ENCODE measurements at places on chromosomes 7 and 10.

DNA sequence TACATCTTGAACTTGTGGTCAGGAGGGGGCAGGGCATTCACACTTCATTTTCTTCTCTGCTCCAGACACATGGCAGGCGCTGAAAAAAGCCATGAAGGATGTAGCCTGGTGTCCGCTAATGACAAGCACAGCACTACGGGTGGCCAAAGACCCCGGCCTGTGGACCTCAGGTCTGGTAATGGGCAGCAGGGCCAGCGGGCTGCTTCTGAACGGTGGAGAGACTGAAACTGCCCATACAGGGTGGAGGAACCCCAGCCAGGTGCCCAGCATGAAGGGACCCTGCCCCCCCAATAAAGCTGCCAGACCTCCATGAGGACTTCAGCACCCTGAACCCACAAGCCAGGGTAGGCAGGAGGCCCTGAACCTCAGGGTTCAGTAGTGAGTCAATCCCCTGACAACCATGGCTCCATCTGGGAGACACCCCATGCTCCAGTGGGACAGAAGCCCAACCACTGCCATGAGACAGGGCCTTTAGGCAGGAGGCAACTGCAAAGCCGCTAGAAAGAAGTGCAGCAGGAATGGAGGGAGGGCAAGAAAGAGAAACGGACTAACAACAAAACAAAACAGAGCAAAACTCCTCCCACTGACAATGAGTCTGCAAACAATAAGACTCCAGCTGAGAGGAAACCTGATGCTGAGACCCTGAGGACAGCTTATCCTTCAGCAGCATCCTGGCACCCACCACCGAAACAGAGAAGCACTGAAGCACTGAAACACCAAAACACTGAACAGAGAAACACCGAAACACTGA is 140.2 kb upstream of the PPP2R2D start:
- no peak for DNase-seq

GRCh38 chr7:13115855-13116254 is 428.4 kb downstream of the ARL4A start:
- DNase-seq = no peak

- no peak for DNase-seq
Observed at GRCh38 chr7:107980671-107981190, 22.2 kb downstream of the LAMB1 start.

GRCh38 chr7:106224797-106225196 is 60.0 kb downstream of the NAMPT start:
- no peak for DNase-seq

DNA sequence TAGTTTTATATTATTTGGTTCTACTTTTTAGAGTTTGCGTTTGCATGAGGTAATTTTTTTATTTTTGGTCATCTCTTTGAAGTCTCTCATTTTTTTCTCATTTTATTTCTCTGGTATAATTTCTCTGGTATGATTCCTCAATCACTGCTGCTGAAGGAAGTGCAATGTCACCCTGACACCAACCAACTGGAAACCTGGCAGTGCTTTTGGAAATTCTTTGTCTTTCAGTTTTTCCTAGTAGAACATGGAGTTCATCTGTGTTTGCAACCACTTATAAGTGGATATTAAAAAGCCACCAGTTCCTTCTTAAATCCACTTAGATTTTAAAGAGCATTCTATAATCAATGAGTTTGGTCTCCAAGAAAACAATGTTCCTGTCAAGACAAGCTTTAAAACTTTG is 291.8 kb downstream of the PRKG1 start:
- DNase-seq = no peak

GRCh38 chr7:23378996-23379395 is 79.9 kb downstream of the MALSU1 start:
- DNase-seq = no peak

DNA sequence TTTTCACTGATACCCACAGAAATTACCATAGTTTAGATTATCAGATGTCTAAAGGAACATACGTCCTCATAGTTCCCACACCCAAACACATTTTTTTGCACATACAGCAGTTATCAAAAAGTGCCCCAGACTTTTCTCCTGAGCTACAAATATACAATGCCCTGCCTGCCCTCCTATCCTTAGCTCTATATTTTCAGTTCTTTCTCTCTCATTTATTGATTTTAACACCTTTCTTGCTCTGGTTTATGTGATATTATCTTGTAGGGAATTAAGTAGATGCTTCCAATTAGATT is 25.1 kb upstream of the SGMS1 start:
- no peak for DNase-seq

DNA sequence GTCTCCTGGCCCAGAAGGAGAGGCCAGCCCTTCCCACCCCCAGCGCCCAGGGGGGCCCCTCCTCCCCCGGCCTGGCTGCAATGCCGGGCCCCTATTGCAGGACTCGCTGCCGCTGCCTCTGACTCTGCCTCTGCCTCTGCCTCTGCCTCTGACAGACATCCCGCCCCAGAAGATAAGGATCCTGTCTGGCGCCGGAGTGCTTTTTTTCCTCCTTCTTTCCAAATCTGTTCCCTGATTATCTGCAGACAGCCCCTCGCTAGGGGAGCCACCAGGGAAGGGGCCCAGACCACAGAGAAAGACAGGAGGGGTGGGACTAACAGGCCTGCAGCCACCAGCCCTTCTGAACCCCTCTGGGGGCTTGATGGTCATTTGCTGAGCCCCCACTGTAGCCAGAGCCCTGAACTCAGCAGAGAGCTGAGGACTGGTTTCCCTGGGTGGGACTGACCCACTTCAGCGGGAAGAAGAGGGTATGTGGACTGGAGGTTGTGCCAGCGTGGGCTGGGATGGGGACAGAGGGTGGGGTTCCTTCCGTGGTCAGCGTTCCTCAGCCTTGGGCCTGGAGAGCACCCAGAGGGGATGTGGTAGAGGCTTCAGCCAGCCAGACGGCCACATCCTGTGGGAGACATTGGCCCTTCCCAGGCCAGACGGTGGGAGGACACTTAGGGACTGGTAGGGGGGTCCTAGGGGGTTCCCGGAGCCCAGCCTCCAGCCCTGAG is 22.8 kb downstream of the UNC5B start:
- DNase-seq = no peak

GRCh38 chr7:21777921-21778320 is 167.8 kb downstream of the CDCA7L start:
- DNase-seq = no peak

DNA sequence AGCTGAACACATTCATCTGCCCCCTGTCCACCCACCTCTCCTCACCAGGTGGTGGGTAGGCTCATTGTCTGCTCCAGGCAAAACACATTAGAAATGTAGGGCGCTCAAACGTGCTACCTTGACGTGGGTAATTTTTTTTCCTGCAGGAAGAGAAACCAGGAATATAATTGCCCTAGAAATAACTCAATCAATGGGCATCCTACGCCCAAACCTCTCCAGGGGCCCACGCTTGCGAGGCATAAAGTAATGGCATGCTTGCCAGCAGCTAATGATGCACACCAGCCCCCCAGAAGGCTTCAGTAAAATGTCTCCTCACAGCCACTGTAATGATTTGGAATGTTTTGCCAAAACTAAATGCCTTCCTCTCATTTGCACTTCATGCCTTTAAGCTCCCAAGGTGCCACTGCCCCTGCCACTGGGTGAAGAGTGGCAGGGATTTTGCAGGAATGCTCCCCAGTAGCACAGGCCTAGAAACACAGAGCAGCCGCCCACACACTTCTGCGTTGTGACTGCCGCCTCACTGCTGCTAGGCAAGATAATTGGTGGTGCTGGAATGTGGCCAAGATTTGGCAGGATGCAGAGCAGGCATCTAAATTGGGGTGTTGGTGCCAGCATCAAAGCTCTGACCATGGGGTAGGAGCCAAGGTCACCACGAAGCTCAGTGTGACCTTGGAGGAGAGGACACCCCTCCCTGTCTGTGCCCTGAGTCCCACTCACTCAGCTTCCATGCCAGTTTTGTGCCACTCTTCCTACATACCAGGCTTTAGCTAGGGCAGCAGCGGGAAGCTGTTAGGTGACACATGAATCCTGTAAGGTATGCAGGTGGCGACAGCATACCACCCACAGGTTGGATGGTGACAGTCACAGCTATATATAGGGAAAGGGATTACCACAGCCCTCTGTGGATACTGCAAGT is 48.7 kb upstream of the PPP1R3C start:
- no peak for DNase-seq

GRCh38 chr7:159144758-159145489 is at the start of gene VIPR2:
TSS of gene VIPR2 (minus strand) at chr7:159144867. CDS start at chr7:159144771, 96 bp downstream.
- no peak for DNase-seq

DNA sequence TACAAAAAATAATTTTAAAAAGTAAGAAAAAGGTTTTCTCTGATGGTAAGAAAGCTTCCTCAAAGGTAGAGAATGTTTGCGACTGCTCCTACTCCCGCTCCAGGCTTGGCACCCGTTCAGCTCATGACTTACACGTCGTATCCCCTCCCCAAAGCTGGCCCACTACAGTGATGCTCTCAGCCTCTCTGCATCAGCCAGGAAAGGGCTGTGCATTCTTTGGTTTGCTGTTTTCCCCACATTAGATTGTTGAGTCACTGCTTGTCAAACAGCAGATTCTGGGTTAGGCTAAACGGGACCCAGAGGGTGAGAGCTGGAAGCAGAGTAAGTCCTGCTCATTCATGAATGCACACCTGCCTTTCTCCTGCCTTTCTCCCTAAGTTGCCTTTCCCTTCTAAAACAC is 54.7 kb upstream of the NMT2 start:
- DNase-seq = no peak

DNA sequence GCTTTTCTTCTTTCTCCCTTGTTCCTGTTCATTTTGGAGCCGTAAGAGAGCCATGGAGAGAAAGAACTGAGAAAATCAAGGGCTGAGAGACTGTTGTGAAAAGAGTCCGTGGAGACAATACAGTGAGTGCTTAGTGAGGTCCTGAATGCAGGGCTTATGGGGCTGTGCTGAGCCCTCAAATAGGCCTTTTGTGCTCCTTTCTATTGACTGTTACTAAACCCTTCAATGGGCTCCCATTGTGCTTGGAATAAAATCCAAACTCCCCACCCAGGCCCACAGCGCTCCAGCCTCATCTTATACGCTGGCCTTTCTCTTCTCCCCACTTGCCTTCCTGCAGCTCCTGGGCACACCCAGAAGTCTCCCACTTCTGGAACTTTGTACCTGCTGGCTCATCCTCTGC is 243.1 kb upstream of the HABP2 start:
- no peak for DNase-seq

GRCh38 chr10:70629338-70629737 is 26.8 kb upstream of the PRF1 start:
- no peak for DNase-seq

Measured in C1 segment of cervical spinal cord (tissue), 14 donors.